ENCODE measurements at places on chromosomes 5 and 9.
A peak's percentile ranks its signal among the peaks of the same experiment; 100 is the strongest.

- peak; percentile 69 for ATAC-seq
Measured at GRCh38 chr9:751137-752051, 90.1 kb upstream of the DMRT1 start.

DNA sequence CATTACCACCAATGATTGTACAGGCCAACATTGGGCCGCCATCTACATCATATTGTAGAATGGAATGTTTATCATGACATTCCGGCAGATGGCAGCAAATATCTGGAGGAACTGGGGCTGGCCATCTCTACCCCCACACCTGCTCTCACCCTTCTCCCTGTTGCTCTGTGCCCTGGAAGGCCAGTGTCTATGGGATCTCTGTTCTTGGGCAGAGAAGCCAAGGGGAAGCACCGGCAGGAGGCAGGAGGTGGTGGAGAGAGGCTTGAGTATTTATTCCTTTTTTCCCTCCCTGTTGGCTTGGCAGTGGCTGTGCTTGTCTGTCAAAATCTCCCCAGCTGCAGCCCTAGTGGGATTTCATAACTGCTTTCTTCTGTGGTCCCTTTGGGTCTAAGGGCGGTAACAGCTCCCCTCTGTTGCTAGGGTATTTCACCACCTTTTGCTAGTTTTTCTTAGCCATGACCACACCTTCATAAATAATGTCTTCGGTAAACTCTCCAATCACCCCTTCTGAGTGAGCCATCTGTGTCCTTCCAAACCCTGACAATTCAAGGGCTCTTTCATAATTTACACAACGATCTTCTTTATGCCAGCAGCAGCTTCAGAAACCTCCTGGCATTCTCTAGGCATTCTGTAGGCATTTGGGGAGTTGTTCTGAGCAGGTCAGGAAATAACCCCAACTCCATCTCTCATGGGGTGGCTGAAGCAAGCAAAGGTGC is 225.8 kb downstream of the MELK start:
- no peak for ATAC-seq

GRCh38 chr9:118148990-118149389 is 444.8 kb downstream of the TLR4 start:
- ATAC-seq: no peak

DNA sequence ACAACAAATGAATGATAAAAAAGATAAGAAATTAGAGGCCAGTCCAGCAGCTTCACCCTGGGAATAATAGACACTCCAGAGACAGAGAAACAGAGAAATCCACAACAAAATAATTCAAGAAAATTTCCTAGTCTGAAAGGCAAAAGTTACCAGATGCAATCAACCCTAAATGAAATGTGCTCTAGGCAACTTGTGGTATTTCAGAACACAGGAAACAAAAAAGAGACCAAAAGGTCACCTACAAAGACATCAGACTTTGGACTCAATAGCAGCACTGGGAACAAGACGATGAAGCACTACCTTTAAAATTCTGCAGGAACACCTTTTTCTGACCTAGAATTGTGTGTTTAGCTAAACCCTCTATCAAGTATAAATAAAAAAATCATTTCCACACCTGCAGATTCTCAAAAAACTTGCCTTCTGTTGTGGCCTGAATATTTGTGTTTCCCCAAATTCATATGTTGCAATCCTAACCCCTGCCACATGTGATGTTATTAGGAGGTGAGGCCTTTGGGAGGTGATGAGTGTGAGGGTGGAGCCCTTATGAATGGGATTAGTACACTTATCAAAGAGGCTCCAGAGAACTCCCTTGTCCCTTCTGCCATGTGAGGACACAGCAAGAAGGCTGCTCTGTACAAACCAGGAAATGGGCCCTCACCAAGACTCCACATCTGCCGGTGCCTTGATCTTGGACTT is 5.9 kb upstream of the MAPK9 start:
- ATAC-seq: no peak

DNA sequence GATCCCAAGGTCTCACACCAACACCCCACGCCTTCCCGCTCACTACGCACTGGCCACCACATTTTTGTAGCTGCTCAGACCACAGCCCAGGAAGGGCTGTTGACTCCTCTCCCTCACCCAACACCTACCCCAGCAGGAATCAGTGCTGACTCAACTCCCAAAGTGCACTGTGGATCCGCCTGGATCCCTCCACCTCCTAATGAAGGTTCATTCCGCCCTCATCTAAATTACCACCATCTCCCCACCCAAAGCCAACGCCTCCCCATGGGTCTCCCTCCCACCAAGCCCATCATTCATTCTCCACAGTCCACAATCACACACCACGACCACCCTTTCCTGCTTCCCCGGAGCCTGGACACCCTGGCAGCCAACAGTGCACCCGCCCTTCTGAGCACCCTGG is 57.8 kb downstream of the OLFM1 start:
- no peak for ATAC-seq

DNA sequence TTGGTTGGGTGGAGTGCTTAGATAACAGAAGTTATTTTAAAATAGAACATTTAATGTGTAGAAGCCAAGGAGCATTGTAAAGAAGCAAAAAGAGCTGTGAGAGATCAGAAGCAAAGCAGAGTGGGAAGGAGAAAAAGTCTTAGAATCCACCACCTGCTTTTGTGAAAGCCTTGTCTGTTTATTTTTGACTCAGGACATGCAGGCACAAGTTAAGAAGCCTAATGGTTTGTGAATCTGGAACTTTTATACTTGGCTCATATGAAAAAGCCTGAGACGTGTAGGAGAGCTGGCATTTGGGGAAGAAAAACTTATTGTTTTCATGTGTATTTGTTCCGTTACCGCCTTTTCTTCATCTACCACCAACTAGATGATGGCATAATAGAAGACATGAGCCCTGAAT is 38.5 kb upstream of the ITGA2 start:
- no peak for ATAC-seq

DNA sequence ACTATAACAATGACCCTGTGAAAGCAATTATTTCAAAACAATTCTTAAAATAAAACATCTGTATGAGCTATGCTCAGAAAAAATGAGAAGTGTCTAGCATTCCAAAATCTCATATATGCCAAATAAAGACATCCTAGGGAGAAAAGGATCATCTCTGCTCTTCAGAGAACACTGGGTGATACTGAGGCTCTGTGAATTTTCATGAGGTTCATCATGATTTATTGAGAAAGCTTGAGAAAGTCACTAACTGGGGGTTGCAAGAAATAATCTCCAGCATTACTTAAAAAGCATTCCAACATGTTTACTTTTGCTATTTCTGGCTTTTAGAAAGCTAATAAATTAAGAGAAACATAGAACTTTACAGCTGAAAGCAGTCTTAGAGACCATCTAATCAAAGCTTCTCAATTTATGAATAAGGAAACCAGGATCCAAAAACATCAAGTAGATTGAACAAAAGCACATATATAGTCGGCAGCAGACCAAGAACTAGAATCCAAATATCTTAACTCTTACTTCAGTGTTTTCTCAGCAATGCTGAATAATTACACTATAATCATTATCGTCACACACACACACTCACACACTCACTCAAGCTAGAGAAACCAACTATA is 372.8 kb downstream of the NR2F1-AS1 start:
- ATAC-seq: peak; percentile 87

- no peak for ATAC-seq
Measured at GRCh38 chr9:38164659-38165221, 95.7 kb upstream of the SHB start.

DNA sequence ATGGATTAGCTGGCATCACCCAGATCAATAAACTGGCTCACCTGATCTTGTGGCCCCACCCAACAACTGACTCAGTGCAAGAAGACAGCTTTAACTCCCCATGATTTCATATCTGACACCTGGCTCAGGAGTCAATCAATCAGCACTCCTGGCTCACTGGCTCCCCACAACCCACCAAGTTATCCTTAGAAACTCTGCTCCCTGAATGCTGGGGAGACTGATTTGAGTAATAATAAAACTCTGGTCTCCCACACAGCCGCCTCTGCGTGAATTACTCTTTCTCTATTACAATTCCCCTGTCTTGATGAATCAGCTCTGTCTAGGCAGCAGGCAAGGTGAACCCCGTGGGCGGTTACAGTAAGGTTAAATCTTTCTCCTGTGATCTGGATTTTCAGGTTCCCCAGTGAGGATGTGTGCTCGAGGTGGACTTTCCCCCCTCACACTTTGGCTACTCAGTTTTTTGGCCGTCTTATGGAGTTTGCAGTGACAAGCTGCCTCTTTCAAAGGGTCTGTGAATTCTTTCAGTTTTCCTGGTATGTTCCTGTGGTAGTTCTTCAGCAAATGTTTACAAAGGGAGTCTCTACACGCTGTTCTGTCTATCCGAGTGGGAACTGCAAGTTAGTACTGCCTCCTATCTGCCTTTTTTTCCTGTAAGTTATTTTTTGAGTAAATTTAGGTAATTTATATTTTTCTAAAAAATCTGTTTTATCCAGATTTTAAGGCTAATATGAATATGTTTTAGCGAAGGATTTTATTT is 500.2 kb upstream of the NUDT12 start:
- no peak for ATAC-seq

GRCh38 chr5:176647843-176648473 is 674 bp downstream of the TSPAN17 start:
- peak; percentile 5 for ATAC-seq

GRCh38 chr5:95029569-95030366 is 255.1 kb downstream of the MCTP1 start:
- no peak for ATAC-seq

DNA sequence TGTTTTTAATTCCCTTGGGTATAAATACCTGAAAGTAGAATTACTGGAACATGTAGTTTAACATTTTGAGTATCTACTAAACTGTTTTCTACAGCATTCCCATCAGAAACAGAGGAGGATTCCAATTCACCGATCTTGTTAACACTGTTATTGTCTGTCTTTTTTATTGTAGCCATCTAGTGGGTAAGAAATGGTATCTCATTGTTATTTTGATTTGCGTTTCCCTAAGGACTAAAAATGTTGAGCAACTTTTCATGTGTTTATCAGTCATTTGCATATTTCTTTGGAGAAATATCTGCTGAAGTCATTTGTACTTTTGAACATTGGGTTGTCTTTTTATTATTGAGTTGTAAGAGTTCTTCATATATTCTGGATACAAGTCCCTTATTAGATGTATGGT is 135.2 kb upstream of the NFIL3 start:
- ATAC-seq: no peak
